ENCODE measurements at places on chromosomes 3 and 15.
A peak's percentile ranks its signal among the peaks of the same experiment; 100 is the strongest.

DNA sequence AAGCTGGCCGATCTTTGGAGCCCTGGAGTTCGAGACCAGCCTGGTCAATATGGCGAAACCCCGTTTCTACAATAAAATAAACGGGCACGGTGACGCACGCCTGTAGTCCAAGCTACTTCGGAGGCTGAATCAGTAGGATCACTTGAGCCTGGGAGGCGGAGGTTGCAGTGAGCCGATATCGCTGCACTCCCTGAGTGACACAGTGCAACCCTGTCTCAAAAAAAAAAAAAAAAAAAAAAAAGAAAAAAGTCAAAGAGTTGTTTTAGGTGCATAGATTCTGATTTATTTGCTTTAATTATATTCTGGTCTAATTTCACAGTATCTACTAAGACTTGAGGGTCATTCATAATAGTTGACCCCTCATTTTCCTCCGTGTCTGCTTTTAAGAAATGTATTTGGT lies 1.7 kb downstream of the ARL13B start:
- DNase-seq: no peak

GRCh38 chr3:8518138-8518537 lies 16.5 kb downstream of the LMCD1 start:
- no peak for DNase-seq

- DNase-seq: no peak
Measured at GRCh38 chr3:157958457-157958856, 147.8 kb downstream of the SHOX2 start.

- no peak for DNase-seq
Measured at GRCh38 chr3:197573048-197573767, 17.4 kb upstream of the BDH1 start.

- no peak for DNase-seq
Measured at GRCh38 chr15:66784174-66784573, 82.1 kb downstream of the SMAD6 start.

- DNase-seq: no peak
Measured at GRCh38 chr15:38761681-38762080, 197.1 kb upstream of the RASGRP1 start.

- peak; percentile 75 for DNase-seq
Measured at GRCh38 chr3:156535162-156535627, 19.7 kb downstream of the SSR3 start.

GRCh38 chr3:107315141-107315540 lies 62.1 kb upstream of the CCDC54 start:
- no peak for DNase-seq

DNA sequence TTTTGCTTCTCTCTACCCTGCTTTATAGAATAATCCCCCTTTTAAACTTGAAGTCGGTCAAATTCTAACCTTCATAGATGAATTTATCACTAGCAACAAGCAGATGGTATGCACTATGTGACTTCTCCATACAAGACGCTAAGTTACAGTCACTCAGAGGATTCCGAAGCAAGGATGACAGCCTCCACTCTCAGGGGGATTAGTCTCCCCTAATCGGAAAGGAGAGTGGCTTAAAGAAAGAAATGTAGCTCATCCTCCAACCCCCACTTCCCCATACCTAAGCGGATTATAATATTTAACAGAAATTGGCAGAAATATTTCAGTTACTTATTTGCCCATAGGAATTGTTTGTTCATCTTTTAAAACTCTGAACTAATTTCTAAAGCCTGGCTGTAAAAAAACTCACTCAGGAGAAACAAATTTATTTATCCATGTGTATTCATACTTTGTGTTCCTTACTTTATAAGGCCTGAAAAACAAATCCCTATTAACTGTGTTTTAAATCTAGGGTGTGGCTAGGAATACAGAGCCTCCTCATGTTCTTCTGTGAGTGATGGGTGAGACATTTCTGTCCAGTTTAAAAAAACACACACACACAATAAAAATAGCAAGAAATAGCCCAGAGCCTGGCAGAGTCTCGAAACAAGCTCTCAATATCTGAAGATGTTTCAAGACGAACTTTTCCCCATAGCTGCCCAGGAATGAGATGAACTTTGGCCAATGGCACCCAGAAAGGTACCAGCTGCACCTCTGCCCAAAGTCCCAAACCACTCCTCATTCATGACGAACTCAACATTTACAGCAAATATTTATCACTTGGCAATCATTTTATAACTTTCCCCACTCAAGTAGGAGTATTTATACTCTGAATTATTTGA lies 18.7 kb downstream of the SIAH2 start:
- DNase-seq: no peak

- DNase-seq: no peak
Measured at GRCh38 chr15:79475306-79475705, 43.2 kb downstream of the MINAR1 start.

GRCh38 chr15:84889313-84889990 lies 5.0 kb downstream of the SLC28A1 start:
- DNase-seq: no peak

GRCh38 chr3:43620831-43621655 lies 768 bp downstream of the ANO10 start:
- DNase-seq: peak; percentile 36

- DNase-seq: no peak
Measured at GRCh38 chr3:113128386-113129015, 82.9 kb upstream of the BOC start.

DNA sequence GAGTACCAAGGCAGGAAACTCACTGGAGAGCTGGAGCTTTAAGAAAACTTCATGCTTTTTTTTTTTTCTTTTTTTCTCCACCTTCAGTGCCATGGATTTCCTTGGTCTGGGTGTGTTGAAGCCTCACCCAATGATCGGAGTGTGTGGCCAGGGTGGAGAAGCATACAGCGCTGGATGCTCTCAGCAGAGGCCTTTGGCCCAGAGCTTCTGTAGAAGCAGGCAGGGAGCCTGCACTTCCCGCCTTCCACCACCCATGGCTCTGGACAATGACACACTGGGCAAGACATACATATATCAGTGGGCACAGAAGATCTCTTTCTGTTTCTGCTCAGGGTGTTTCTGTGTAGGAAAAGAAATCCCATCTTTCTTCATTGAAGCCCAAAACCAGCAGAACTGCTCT lies 55.8 kb upstream of the ACAD9 start:
- DNase-seq: no peak

- no peak for DNase-seq
Measured at GRCh38 chr3:12470111-12470510, 14.2 kb upstream of the TSEN2 start.

DNA sequence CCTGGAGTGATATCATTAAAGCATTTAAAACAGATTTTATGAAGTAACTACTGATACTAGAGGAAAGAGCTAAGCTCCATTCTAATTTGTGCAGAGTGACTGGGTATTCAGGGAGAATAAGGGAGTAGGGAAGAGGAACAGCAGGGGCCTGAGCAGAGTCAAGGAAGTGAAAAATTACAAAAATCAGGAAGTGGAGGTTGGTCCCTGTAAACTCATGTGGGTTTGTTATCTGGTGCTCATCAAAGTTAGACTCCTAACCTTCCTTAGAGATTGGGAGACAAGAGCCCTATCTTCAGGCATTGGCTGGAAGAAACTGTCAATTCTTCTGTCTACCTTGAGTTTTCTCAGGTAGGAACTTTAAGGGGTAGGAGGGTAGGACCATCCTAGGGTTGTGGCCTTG lies 82.5 kb downstream of the NEK11 start:
- no peak for DNase-seq

GRCh38 chr15:55526559-55527036 lies 18.6 kb upstream of the DNAAF4 start:
- peak; percentile 40 for DNase-seq

- peak; percentile 75 for DNase-seq
Measured at GRCh38 chr3:70531063-70531657, 218.7 kb upstream of the MDFIC2 start.

DNA sequence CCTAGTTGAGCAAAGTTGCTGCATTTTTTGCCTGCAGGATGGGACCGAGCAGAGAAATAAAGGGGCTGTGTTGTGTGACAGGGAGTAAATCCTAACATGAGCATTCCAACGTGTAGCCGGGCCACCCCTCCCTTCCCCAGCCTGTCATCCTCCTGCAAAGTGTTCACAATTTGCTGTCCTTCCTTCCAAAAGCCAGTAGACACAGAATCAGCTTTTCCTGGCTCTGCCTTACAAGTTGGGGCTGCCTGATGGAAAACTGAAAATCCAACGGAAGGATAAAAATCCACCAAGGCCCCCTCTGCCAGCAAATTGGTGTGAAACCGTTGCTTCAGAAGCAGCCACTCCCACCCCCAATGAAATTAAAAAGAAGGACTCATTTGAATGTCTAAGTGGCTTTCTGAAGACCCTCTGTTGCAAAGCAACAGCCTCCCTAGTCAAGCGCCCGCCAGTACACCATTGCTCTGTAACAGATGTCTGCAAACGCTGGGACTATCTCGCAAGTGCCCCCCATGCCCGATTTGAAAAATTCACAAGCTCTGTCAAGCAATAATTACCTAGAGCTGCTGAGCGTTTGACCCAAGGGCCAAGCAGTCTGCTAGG lies 665 bp downstream of the FRMD4B start:
- peak; percentile 40 for DNase-seq

GRCh38 chr3:112074616-112075497 lies 11.3 kb upstream of the C3orf52 start:
- DNase-seq: no peak

GRCh38 chr3:172550347-172550943 lies 27.2 kb upstream of the TNFSF10 start:
- DNase-seq: no peak

- no peak for DNase-seq
Measured at GRCh38 chr3:59308684-59309083, 258.9 kb upstream of the CFAP20DC start.

DNA sequence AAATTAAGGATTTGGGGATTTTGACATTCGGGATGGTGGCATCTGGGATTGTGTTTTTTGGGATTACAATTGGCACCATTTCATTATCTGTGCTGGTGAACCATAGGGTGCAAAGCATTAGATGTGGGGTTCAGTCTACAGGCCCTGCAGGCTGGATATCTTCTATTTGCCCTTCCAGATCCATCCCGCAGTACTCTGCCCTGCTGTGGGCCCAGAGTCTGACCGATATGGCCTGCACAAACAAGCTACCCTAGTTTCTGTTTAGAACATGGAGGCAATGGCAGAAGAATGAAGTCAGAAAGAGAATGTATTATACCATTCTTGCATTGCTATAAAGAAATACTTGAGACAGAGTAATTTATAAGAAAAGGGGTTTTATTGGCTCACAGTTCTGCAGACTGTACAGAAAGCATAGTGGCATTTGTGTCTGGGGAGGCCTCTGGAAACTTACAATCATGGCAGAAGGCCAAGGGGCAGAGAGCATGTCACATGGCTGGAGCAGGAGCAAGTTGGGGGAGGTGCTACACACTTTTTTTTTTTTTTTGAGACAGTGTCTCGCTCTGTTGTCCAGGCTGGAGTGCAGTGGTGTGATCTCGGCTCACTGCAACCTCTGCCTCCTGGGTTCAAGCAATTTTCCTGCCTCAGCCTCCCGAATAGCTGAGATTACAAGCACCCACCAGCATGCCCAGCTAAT lies 93.7 kb downstream of the NCEH1 start:
- no peak for DNase-seq

DNA sequence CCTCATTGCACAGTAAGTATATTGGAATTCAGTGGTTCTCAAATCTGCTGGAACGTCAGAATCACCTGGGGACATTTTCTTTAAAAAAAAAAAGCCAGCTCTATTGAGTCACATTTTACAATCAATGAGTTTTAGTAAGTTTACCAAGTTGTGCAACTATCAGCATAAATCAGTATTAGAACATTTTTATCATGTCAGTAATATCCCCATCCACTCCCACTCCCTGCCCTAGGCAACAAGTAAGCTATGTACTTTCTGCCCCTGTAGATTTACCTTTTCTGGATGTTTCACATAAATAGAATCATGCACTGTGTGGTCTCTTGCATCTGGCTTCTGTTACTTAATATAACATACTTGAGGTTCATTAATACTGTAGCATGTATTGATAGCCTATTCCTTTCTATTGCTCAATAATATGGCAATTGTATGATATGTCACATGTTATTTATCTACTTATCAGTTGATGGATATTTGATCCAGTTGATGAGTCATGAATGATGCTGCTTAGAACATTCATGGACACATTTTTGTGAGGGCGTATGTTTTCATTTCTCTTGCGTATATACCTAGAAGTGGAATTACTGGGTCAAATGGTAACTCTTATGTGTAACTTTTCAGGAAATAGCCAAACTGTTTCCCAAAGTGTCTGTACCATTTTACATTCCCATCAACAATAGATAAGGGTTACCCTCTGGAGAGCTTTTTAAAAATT lies 180.5 kb downstream of the THSD4 start:
- DNase-seq: no peak

GRCh38 chr3:98732286-98733052 lies 30.7 kb upstream of the ST3GAL6 start:
- peak; percentile 63 for DNase-seq

GRCh38 chr15:72907733-72908132 lies 124.2 kb upstream of the ADPGK start:
- DNase-seq: peak; percentile 89

- no peak for DNase-seq
Measured at GRCh38 chr3:81707996-81708395, 53.4 kb downstream of the GBE1 start.

- no peak for DNase-seq
Measured at GRCh38 chr3:156760333-156760732, 65.8 kb upstream of the LEKR1 start.

DNA sequence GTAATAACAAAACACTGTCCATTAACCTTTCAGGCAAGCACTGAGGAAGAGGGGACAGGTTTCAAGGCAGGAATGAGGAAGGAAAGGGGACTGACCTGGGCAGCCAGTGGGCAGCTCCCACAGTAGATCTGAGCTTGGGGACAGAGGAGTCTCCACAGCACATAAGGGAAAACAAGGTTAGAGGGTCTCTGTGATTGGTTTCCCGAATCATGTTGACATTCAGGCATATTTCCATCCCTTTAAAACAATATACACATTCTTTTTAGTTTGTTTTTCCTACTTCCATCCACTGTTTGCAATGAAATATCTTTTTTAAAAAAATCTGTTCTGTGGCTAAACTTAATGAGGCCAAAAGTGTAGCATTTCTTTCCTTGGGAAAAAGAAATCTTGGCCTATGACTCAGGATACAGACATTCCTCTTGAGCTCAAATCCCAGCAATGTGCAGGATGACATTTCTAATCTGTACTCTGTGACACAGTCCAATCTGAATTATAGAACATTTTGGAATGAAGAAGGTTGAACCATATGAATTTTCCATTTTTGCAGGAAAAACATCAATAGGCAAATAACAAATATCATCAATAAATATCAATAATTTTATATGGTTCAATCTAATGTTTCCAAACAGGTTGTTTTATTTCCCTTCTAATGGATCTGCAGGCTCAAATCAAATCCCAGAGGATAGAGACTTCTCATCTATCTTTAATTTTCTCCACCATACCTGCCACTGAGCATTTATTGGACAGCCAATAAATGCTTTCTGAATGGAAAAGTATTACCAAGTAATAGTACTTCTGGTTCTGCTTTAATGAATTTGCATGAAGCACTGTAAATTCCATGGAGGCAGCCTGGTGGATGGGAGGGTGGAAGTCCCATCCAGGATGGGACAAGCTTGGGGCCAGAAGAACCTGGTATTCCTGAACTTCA lies 54.1 kb downstream of the ITGB5 start:
- no peak for DNase-seq
